CD8-positive, alpha-beta T cell (primary cell): ENCODE measurements at places on chromosomes 16 and 17.

DNA sequence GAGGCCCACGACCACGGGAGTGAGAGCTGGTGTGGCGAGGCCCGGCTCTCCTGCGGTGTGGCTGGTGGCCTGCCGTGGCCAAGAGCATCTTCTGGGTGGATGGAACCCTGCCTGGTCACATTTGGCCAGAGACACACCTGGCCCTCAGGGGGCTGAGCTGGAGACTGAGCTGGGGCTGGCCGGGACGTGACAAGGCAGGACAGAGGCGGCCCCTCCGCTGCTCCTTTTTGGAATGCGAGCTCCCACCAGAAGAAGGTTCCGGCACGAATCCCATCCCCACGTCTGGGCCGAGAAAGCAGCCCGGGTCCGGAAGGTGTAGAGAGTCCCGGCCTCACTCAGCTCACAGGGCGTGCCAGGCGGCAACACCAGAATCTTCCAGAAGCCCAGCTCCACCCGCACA, 26.0 kb upstream of the CHMP6 start:
- no peak for DNase-seq

GRCh38 chr16:88009563-88010342, 58.5 kb downstream of the BANP start:
- DNase-seq: no peak

DNA sequence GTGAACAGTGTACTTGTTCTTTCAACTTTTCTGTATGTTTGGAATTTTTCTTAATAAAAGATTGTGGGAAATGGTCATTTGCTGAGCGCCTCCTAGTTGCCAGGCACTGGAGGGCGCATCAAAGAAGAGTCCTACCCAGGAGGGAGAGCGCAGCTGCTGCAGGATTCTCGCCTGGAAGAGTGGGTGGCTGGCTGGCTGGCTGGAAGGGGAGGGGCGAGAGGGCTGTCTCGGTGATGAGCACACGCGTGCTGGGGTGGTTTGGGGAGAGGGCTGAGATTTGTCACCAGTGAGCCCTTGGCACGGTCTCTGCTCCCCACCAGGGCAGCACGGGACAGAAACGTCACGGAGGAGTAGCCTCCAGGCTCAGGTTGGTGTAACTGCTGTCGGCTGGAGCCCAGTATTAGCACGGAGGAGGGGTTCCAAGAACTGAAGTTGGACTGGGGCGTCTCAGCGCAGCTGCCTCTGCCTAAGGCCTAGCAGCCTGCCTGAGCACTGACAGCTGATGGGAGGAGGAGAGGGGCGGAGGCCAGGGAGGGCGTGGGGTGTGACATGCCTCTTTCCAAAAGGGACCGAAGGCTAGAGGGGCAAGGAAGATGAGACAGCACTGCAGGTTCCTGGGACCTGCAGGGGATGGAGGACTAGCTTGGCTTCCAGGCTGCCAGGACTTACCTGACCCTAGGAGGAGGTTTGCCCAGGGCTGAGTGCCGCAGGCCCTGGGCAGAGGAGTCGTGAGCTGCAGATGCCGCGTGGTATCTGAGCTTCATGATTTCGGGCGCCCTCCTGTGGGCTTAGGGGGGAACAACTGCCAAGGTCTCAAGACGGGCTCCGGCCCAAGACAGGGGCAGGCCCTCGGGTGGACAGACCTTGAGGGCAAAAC, 5.7 kb downstream of the LDHD start:
- DNase-seq: peak; percentile 88

GRCh38 chr16:69397821-69398521, 12.2 kb upstream of the TERF2 start:
- no peak for DNase-seq

GRCh38 chr16:48492133-48492532, 106.9 kb upstream of the SIAH1 start:
- no peak for DNase-seq

DNA sequence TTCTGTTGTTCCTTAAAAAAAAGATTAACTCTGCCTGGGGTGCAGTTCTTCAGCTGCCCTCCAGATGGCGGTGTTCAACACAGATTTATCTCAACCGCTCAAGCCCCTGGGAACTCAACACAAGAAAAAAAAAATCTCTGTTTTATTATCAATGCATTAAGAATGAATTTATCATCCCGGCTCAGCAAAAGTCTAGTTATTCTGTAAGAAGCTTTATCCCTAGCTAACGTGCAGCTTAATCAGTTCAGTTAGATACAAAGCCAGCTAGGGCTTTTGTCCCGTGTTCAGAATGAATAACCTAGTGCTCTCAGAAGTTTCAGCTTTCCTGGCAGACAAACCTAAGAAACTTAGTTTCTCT, 475.9 kb upstream of the CCL2 start:
- DNase-seq: peak; percentile 50

GRCh38 chr17:6334386-6334785, 100.5 kb downstream of the AIPL1 start:
- no peak for DNase-seq

- no peak for DNase-seq
Observed at GRCh38 chr17:21295036-21295952, 10.8 kb downstream of the MAP2K3 start.

DNA sequence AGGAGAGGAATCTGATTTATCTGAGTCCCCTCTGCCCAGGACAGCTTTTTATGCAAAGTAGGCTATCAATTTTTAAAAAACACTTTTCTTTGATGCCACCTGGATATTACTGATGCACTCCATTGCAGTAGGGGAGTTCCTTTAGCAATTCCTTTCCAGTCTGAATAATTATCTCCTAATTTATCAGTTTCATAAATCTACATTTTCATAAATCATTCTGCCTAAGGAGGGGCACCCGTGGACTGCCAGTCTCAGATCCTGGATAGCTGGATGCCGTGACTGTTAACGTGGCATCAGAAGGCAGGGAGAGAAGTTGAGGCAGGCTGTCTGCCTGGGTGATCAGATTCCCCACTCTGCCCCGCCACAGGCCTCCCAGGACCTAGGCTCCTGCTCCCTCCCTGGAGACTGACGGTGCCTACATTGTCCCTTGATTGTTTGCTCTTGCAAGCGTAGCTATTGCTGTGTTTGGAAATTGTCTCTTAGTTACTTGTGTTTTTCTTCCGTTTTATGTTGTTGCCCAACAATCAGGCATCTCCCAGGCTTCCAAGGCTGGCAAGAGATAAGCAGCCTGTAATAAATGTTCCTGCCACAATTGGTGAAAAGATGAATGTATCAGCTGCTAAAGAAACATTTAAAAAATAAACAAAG, 75.2 kb downstream of the KATNIP start:
- no peak for DNase-seq

- peak; percentile 59 for DNase-seq
Observed at GRCh38 chr16:81481207-81481821, 36.7 kb downstream of the CMIP start.
